CD4-positive, alpha-beta T cell treated with Interleukin-1 beta for 1 hour (primary cell): ENCODE measurements at places on chromosomes 6 and 20.

DNA sequence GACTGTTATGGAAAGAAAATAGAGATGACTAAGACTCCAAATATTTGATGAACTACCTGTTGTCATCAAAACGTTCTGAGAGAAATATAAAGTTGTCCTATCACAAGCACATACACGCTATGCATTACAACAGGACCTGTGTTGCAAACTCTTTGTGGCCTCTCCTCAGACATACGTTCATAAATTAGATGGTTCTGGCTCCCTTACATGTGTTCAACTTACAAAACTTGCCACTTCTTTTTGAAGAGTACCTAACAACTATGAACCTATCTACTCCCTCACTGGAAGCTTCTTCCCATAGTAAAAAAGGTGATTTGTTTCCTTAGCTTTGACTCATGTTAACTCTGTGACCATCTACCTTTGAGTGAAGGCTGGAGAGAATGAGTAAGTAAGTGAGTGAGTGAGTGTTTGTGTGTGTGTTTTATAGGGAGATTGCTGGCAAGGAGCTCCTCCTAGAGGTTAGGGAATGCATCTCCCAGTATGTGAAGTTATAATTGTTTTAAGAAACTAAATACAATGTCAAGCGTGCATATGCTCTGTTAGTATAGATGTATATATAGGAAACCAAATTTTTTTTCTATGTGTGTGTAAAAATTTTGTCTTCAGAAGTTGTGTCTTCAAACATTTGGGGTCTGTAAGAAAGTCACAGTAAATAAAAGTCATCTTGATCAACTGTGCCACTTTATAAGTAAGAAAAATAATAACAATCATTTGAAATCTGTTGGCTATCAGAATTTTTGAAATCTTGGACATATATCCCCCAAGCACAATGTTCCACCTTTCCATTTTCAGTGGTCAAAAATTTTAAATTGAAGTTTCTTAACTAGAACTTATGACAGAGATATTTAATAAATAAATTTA lies 1211.1 kb upstream of the GJE1 start:
- peak; percentile 4 for DNase-seq

DNA sequence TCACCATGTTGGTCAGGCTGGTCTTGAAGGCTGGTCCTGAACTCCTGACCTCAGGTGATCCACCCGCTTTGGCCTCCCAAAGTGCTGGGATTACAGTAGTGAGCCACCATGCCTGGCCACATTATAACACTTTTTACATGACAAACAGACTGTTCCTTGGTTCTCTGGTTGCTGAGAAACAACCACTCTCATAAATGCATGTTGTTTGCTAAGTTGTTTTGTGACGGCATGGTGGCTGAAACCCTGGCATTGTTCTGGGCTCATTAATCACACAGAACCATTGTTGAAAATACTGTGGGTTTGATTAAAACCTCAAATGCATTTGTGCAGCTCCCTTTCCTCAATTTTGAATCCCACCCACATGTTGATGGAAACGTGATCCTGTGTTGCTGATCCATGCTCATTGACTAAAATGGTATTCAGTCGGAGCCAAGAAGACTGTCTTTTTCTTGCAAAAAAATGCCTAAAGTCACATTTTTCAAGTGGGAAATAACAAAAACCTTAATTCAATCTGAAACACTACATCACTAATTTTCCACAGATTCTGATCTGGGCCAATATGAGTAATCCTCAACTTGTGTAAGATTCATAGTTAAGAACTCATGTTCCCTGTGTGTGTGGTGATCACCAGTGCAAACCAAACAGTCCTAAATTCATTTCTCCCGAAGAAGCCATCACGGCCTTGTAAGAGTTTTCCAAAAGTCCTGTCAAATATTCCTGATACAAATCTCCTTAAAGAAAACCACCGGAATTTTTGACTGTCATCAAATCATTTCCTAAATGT lies 132.8 kb downstream of the FNDC1 start:
- DNase-seq, result no peak

- peak; percentile 63 for DNase-seq
Measured at GRCh38 chr6:116561377-116562018, 7.9 kb downstream of the CALHM4 start.

DNA sequence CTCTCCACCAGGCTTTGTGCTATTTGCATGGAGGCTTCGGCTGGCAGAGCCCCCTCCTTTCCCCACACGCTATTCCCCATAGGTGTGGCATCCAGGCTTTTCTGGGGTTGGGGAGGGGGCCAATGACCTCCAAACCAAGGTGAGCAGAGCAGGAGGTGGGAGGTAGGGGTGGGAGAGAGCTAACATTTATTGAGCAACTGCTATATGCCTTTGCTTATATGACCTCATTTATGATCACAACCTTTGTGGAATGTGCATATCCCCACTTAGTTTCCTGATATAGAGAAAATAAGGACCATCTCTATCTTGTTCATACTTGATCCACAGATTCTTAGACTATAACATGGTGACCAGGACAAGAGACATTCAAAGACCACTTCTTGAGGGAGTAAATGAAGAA lies 17.8 kb upstream of the SLC22A7 start:
- no peak for DNase-seq

- no peak for DNase-seq
Measured at GRCh38 chr6:31209137-31209536, 38.7 kb upstream of the POU5F1 start.

DNA sequence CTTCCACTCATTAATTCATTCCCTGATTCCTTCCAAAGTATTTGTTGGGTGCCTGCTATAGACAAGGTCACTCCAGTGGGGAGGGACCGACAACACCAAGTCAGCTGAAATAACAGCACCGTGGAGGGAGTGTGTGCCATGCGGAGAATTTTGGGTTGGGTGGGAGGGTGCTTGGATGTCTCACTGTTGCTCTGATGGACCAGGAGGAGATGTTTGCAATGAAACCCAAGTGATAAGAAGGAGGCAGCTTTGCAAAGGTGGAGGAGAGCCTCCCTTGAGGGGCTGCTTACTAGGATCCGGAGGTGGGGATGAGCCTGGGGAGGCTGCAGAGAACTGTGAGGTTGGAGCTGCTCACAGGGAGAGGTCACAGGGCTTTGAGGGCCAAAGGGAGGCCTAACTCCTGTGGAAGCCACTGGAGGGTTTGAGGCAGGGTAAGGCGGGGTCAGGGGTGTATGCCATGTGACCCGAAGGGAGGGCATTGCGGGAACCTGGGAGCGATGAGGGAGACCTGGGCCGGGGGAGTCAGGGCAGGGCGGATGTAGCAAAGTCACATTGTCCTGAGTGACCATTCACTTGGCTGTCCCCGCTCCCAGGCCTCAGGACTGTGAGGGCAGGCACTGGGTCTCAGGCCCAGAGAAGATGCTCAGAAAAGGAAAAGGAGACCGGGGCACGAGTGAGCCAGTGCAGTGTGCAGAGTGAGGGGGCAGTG lies 124.5 kb downstream of the PHACTR3 start:
- DNase-seq, result no peak

GRCh38 chr20:41609474-41609873 lies 8.7 kb downstream of the CHD6 start:
- DNase-seq, result no peak

DNA sequence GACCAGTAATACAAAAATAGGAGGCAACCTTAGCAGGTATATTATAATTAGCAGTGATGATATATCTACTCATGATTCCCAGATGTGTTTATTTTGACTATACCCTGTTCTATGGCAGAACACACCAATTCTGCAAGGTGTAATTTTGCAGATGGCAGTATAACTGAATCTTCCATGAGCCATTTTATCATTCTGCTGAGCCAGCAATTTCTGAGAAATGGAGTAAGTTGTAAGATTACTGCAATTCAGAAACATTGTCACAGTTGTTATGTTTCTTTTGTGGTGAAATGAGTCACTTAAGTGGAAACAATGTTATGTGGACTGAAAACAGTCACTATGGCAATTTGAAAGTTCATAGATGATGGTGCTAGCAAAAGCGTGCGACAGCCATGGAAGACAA lies 63.7 kb upstream of the RIMS1 start:
- DNase-seq, result no peak

DNA sequence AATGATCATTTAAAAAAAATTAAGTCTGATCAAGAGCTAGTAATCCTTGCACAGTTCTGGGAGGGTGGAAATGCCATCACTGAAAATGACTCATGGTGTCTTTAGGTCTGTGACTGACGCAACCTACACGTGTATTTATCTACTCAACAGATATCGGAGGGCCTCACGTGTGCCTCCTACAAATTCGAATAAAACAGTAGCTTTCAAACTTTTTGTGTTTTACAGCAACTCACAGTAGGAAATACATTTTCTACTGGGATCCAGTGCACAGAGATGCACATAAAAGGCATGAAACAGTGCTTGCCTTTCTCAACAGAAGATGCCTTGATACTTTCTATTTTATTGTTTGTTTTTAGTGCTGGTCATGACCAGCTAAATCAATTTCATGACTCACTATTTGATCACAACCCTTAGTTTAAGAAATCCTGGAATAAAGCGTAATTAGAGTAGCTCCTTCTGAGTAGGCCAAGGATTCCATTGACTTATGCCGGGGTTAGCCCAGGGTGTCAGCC lies 210.0 kb upstream of the SNX9 start:
- DNase-seq, result no peak

DNA sequence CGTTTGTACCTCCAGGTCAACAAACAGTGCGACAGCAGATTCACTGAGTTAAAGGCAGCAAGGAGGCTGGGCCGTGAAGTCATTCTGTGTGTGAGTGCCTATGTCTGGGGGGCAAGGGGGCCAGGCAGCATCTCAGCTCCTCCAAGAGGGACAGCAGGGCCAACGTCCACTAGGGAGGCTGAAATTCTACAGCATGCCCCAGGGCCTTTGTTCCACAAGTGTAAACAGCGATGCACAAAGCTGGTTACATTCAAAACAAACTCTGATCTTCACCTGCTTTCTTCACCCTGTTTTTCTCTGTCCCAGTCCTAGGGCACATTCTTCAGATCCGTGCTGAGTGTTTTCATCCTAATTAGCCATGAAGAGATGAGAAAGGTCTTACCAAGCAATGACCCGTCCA lies 41.1 kb downstream of the PXDC1 start:
- DNase-seq, result no peak

- no peak for DNase-seq
Measured at GRCh38 chr6:56227071-56227879, 20.1 kb downstream of the COL21A1 start.

GRCh38 chr6:22222469-22222868 lies 74.4 kb downstream of the PRL start:
- DNase-seq, result no peak
